ENCODE measurements at places on chromosomes 4 and X.

GRCh38 chrX:68652326-68653170 lies 5.1 kb downstream of the STARD8 start:
- DNase-seq: no peak

GRCh38 chr4:29046186-29046585 lies 1674.0 kb upstream of the PCDH7 start:
- no peak for DNase-seq

GRCh38 chr4:140100771-140101170 lies 53.2 kb downstream of the MAML3 start:
- DNase-seq: no peak

DNA sequence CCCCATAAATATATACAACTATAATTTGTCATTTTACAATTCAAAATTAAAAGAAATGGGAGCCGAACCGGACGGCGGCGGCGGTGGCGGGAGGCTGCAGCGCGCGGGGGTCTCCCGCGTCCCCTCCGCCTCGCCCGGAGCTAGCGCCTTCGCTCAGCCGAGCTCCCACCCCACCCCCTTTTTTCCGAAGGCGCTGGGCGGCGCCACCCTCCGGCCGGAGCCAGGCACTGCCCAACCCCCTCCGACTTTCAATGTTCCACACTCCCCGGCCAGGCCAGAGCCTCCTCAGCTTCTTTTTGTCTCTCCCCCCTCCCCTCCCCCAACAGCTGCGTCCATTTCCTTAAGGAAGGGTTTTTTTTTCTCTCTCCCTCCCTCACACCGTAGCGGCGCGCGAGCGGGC lies 214.1 kb upstream of the GEMIN8 start:
- DNase-seq: no peak

DNA sequence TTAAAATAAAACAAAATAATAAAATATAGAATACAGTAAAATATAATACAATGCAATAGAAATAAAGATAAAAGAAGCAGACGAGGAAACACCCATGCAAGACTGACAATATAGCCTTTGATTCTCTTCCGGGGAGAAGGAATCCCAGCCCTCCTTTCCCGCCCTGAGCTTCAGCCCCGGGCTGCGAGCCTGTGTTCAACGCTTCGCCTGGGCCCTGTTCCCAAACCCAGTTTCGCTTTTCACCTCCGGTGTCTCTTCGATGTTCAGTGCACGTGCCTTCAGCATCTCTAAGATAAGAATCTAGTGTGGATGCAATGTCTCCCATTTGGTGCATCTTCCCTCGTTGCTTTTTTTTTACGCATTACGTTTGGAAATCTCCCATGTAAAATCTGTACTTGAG lies 38.4 kb upstream of the ARSD start:
- no peak for DNase-seq

- no peak for DNase-seq
Measured at GRCh38 chrX:133793626-133794025, 191.8 kb downstream of the GPC3 start.

- no peak for DNase-seq
Measured at GRCh38 chrX:45852884-45853283, 652.2 kb upstream of the DIPK2B start.

GRCh38 chr4:173934933-173935620 lies 348.4 kb downstream of the FBXO8 start:
- no peak for DNase-seq

DNA sequence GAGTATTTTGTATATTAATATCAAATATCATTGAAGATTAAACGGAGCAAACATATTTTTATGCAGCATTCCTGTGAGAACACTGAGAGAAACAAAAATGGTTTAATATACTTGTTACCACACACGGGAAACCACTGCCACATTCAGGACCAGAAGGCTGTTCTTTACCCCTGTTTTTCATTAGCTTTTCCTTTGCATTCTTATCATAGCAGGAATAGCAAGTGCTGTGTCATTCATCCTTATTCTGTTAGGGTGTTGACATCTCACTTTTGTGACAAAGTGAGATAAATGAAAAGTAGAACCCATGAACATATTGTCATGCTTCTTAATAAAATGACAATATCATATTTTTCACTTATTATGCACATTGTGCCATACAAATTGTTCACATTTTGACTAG lies 212.4 kb upstream of the NDST4 start:
- no peak for DNase-seq

GRCh38 chr4:116872941-116873340 lies 212.4 kb downstream of the TRAM1L1 start:
- no peak for DNase-seq

- no peak for DNase-seq
Measured at GRCh38 chr4:126850286-126850685, 782.5 kb upstream of the INTU start.

- no peak for DNase-seq
Measured at GRCh38 chr4:80926446-80926845, 104.1 kb upstream of the BMP3 start.

- no peak for DNase-seq
Measured at GRCh38 chr4:54005475-54005874, 58.9 kb downstream of the CHIC2 start.

DNA sequence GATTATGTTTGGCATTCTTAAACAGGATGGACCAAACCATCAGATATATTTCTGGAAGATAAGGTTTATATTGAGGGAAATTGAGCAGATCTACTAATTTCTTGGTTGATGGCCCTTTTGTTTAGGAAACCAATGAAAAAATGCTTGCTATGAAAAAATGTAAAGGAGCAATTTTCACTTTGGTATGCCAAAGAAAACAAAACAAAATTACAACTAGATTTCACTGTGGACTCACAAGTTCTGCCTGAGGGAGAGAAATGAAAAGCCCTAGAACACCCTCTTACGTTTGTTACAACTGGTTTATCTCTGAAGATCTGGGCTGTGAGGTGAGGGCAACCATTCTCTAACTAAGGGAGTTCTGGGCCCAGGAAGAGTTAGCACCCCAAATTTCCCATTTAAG lies 122.5 kb upstream of the IL15 start:
- no peak for DNase-seq
